ENCODE measurements at places on chromosomes 11 and 22.

GRCh38 chr22:42996646-42997365, 18.1 kb downstream of the PACSIN2 start:
- DNase-seq = no peak

- no peak for DNase-seq
These were observed 3.3 kb downstream of the NADSYN1 start for GRCh38 chr11:71456294-71456693.

- DNase-seq = peak; percentile 34
These were observed 3.5 kb upstream of the PIK3C2A start for GRCh38 chr11:17211286-17211685.

DNA sequence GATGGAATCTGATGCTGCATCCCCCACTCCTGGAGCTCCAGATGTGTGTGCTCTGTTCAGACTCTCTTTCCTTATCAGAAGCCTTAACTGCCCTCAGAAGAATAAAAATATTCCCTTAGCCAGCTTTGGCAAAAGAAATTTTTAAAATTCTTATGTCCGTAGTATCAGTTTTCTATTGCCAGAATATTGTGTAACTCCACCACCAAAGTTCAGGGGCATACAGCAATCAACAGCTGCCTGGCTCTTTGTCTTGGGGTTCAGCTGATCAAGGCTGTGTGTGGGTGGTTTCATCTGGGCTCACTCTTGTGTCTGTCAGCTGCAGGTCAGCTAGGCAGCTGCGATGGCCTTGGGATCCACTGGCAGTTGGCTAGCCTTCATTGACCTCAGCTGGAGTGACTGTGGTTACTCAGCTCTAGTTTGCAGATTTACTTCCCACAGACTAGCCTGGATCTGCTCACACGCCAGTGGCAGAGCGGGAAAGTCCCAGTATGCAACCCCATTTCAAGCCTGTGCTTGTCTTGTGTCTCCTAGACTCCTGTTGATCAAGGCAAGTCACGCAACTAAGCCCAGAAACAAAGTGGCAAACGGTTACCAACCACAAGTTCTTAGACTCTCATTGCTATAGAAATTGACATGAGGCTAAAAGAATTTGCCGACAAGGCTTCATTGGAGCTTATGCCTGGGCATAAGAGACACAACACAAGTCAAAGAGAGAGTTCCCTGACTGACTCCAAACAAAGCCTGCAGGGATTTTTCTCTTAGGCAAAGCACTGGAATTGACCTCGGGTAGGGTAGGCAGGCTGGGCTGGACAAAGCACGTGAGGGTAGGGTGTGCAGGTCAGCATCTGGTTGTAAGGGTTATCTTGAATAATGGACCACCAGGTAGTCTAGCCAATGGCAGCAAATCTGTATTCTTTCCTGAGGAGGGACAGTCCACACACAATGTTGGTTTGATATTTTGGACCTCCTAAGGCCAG, 7.5 kb downstream of the TMEM138 start:
- DNase-seq = no peak

- no peak for DNase-seq
These were observed 41.2 kb downstream of the STIM1 start for GRCh38 chr11:3896644-3897043.

- no peak for DNase-seq
These were observed 48.4 kb upstream of the INCENP start for GRCh38 chr11:62075438-62075837.
